ENCODE measurements at places on chromosomes 11 and 22.

GRCh38 chr11:65503949-65504673, 5.3 kb downstream of the MALAT1 start:
- DNase-seq, result peak; percentile 25

- DNase-seq, result no peak
Observed at GRCh38 chr11:129536338-129536737, 160.7 kb downstream of the BARX2 start.

DNA sequence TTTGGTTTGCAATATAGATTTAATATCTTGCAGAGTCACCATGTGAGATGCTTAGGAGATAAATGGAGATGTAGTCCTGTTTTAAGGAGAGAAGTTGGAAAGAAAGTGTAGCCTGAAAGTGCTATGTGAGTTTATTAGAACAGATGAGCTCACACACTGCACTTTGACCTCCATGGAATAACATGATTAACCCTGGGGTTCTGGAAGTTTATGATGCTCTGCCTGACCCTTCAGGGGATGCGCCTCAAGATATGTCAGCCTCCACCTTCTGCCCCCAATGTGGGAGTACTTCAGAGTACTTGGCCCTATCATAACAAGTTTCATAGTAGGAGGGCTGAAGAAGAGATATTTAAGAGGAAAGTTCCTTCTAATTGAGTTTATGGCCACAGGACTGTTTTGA, 23.3 kb upstream of the TRIM21 start:
- DNase-seq, result no peak

DNA sequence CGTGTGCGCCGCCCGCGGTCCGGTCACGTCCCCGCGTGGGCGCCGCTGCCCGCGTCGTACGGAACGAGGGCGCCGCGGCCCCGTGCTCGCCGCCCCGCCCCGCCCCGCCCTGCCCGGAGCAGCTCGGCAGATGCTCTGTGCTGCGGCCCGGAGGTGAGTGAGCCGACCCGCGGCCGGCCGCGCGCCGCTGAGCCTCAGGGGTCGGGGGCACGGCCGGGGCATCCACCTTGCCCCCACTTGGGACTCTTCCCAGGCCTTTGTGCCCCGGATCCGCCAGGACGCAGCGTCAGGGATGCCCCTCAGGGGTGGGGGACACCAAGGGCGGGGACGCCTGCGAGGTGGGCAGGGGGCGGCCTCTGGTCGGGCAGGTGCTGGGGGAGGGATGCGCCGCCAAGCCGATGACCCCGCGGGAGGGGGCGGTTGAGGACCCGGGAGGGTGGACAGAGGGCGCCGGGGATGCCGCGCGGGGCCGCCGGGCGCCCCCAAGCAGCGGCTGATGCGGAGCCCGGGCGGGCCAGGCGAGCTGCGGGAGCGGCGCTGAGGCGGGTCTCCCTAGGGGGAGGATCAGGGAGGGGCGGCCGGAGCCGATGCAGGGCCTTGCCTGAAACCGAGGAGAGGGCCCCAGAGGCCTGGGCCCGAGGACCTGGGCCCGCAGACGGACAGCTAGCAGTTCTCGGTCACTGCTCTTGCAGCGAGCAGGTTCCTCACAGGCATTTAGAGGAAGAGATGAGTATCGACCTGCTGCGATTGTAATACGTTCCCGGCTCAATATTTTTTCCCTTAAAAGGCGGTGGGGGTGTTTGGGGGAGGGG, at the start of gene GNAZ:
Gene GNAZ (plus strand): TSS at position 102 of the 812 bp plus-strand sequence. CDS start 25,177 bp downstream, outside the sequence.
- no peak for DNase-seq

GRCh38 chr11:63915961-63916836, 765 bp downstream of the RCOR2 start:
- no peak for DNase-seq
